Left ventricle myocardium superior (tissue), 1 donor: ENCODE measurements at places on chromosomes 5 and 9. TPM values are rescaled to one million over a fixed set of nuclear protein-coding genes. Genes with fewer than 3 reads are reported as not detected.
A peak's percentile ranks its signal among the peaks of the same experiment; 100 is the strongest.

DNA sequence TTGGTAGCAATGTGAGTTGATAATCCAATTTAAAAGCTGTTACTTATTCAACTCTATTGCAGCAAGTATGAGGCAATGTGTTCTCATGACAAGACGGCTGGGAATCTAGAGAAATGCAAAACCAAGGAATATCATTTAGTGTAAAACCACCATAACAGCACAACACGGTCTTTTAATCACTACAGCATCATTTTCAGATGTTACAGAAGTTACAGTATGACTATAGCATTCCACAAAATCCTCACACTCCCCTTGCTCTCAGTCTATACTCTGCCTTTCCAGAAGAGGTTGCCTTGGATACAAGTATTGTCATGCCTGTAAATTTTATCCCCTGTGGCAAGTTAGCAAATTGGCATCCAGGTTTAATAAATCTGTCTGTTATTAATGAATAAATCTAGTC, 28.6 kb upstream of the TAS2R1 start:
- no peak for DNase-seq

GRCh38 chr9:129225815-129226214, 47.8 kb upstream of the IER5L start:
- peak; percentile 85 for DNase-seq

PLEKHG4B gene
- not detected for total RNA-seq

APBA1 gene
- 1.7 TPM for total RNA-seq

DNA sequence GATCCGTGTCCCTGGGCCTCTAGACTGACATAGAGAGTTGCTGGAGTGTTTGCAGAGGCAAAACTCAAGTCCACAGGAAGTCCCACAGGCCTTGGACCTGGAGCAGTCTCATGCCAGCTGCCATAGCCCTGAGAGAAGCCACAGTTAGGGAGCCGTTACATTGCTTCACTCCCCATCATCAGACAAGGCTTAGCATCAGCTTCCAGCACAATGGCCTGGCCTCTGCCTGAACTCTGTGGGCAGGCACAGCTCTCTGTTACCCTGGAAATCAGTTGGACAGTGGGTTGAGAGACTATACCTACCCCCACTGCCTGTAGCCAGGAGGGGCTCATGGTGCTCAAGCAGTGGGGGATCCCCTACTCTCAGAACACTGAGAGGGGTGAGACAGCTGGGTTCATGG, 16.2 kb upstream of the C9orf72 start:
- no peak for DNase-seq

MCTP1 gene
- total RNA-seq = 6.4 TPM

DNA sequence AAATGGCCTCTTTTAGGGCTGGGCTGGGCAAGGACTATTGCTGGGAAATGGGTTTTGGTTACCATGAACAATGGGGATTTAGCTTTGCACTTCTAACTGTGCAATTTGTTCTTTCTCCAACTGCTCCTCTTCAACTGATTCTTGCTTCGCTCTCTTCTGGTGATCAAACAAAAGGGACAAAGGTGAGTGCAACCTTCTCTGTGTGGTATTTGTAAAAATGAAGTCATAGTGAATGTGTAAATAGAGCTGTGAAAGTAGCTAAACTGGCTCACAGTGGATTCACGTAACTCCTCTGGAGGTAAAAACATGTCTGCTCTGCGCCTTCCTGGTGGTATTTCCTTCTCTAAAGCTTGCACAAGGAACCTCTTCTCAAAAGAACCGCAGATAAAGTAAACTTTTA, 20.9 kb upstream of the SPINK14 start:
- no peak for DNase-seq

GRCh38 chr9:105475302-105475701, 27.5 kb downstream of the FSD1L start:
- no peak for DNase-seq

- DNase-seq = no peak
Observed at GRCh38 chr9:79990536-79990935, 418.8 kb downstream of the TLE4 start.

DNA sequence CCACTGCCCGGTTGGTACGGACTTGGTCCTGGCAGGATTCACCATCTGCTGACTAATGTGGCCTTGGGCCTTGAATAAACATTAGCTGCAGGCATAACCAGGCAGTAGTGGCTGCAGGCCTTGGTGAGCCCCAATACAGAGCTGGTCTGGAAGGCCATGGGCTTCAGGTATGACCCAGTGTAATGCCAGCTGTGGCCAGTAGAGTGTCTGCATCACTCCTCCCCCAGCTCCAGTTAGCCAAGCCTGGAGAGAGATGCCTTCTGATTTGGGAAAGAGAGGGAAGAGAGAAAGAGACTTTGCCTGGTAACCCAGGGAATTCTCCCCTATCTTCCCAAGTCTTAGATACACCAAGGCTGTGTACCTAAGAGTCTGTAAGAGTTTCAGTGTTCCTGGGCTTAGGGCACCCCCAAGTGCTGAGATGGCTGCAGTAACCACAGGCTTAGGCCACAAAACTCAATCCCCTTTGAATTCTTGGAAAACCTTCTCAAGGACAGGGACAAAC, 5.6 kb upstream of the C5 start:
- DNase-seq = no peak

TLX3 gene
- total RNA-seq = not detected

NPR3 gene
- total RNA-seq = 16.3 TPM

FBN2 gene
- total RNA-seq = 10.0 TPM

CATSPER3 gene
- 0.74 TPM for total RNA-seq

SREK1IP1 gene
- 13.7 TPM for total RNA-seq

GRCh38 chr9:5592904-5593303, 36.0 kb upstream of the RIC1 start:
- DNase-seq = no peak

CNTNAP3 gene
- 5.7 TPM for total RNA-seq

DNA sequence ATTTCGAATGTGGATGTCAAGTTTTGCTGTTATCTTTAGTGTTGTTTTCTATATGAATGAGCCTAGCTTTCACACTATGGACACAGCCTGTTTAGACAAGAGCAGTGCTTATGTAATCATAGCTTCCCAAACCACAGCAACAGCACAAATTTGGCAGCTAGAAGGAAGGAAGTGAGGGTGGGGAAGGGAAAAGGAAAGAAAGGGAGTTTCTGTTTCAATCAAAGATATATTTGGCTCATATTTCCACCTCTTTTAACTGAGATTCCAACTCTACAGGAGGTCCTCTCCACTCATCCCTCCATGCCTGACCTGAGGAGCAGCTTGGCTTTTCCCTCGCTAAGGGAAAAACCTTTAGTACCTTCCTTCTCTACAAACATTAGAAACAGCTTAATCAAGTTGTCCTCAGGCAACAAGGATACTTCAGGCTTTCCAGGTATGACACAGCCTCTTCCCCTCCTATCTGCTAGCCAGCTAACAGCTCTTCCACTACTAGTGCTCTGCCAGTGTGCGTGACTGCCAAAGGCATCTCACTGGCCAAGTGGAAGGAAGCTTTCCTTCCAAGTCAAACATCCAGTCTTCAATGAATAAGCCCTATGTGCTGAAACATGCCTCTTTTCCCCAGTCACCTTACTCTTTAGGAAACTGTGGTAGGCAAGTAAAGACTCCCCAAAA, 268.6 kb upstream of the PTGER4 start:
- DNase-seq = peak; percentile 36

GRCh38 chr5:151052836-151053235, 28.0 kb downstream of the TNIP1 start:
- peak; percentile 5 for DNase-seq

GRCh38 chr5:33635582-33635981, 194.8 kb downstream of the TARS1 start:
- DNase-seq = no peak

GRCh38 chr5:55671975-55672374, 40.1 kb downstream of the SLC38A9 start:
- DNase-seq = no peak

- DNase-seq = no peak
Observed at GRCh38 chr9:69056191-69056815, 20.8 kb downstream of the FXN start.

DNLZ gene
- 40.2 TPM for total RNA-seq

P4HA2 gene
- 78.4 TPM for total RNA-seq

- no peak for DNase-seq
Observed at GRCh38 chr5:9782826-9783560, 152.8 kb upstream of the TAS2R1 start.

- no peak for DNase-seq
Observed at GRCh38 chr9:99762470-99762869, 59.2 kb upstream of the NR4A3 start.
